ENCODE measurements at places on chromosomes 3 and 15.

- DNase-seq = no peak
Observed at GRCh38 chr15:100863796-100864267, 15.8 kb upstream of the ALDH1A3 start.

- no peak for DNase-seq
Observed at GRCh38 chr3:105752791-105753415, 115.9 kb downstream of the CBLB start.

GRCh38 chr3:1072041-1072440, 20.8 kb upstream of the CNTN6 start:
- no peak for DNase-seq

DNA sequence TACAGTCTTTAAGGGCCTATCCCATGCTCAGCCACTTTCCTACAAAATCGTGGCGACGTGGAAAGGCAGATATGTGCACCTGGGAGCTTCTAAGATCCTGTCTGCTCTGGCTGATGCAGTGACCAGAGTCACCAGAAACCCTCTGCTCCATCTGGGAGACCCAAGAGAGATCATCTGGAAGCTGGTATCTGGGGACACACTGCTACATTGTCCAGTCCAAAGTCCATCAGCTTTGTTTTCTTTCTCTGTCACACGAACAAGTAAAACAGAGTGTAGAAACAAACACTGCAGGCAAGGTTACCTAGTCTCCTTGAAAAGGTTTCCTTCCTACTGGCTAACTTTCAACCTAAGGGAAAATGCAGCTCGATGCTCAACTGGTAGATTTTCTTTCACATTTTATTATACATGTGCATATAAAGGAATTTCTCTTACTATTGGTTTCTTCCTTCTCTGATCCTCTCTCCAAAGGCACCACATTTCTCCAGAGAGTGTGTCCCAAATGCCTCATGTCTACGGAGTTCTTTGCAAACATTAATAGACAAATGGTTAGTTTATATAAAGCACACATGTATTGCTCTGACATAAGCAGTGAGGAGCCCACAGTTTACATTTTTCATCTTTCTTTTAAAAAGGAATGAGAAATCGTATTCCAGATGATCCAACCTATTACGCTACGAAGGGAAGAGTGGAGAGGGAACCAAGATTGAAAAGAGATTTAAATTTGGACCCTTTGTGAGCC, 8.3 kb upstream of the GREM1 start:
- no peak for DNase-seq

- DNase-seq = no peak
Observed at GRCh38 chr3:97970956-97971620, 1.1 kb downstream of the RIOX2 start.

GRCh38 chr3:157672061-157672460, 168.8 kb upstream of the VEPH1 start:
- no peak for DNase-seq

DNA sequence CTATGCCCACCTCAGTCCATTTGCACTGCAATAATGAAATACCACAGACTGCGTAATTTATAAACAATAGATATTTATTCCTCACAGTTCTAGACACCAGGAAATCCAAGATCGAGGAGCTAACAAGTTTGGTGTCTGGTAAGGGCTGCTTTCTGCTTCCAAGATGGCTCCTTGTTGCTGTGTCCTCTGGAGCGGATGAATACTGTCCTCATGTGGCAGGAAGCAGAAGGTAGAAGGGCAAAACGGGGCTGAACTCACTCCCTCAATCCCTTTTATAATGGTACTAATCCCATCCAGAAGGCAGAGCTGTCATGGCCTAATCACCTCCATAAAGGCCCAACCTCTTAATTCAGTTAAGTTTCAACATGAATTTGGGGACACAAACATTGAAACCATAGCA, 75.3 kb downstream of the P2RY1 start:
- no peak for DNase-seq

- DNase-seq = no peak
Observed at GRCh38 chr15:63608989-63609388, 11.8 kb downstream of the FBXL22 start.

DNA sequence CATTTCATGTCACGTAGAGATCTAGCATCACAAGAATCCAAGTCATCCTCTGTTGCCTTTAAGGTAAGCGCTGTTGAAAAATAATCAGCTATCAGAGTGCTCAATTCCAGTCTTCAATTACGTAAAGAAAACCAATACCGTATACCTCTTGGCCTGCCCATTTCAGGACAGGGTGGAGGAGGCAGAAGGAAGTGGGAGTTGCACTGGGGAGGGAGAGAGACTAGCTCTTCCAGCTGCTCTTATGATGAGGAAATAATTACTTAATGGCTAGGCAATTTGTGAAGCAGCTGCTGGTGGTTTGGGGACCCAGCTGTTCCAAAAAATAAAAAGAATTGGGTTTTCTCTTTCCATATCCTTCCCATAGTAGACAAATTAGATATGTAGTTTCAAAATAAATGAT, 365.8 kb upstream of the MCTP2 start:
- DNase-seq = no peak

- peak; percentile 40 for DNase-seq
Observed at GRCh38 chr15:69400850-69401249, 13.3 kb upstream of the KIF23 start.

DNA sequence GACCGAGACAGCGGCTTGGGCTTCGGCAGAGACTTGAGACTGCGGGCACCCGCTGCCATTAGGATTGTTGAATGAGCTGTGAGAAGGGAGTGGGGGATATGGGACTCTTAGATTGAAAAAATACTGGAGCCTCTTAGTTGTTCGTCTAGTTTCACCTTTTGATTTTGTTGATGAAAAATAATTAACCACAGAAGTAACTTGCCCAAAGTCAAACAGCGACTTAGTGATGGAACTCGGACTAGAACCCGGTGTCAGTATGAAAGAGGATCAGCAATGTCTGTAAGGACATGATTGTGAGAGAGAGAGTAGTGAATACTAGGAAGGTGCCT, 510 bp upstream of the GOLGB1 start:
- DNase-seq = no peak

- no peak for DNase-seq
Observed at GRCh38 chr3:180189310-180189648, 152.5 kb upstream of the PEX5L start.

DNA sequence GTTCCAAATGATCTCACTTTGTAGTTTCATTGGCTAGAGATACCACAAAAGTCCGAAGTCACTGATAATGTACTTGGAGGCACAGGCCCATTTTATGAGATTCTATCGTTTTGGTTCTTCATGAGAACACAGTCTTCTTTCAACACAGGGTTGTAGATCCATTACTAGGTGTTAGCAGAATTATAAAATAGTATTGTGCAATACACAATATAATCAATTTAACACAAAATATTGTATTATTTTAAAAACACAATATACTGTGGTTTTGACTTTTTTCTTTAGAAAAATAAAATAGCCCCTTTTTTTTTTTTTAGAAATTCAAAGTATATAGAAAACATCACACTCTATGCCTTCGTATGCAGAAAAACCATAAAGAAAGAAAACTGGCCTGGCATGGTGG, 138.6 kb upstream of the TSC22D2 start:
- no peak for DNase-seq

DNA sequence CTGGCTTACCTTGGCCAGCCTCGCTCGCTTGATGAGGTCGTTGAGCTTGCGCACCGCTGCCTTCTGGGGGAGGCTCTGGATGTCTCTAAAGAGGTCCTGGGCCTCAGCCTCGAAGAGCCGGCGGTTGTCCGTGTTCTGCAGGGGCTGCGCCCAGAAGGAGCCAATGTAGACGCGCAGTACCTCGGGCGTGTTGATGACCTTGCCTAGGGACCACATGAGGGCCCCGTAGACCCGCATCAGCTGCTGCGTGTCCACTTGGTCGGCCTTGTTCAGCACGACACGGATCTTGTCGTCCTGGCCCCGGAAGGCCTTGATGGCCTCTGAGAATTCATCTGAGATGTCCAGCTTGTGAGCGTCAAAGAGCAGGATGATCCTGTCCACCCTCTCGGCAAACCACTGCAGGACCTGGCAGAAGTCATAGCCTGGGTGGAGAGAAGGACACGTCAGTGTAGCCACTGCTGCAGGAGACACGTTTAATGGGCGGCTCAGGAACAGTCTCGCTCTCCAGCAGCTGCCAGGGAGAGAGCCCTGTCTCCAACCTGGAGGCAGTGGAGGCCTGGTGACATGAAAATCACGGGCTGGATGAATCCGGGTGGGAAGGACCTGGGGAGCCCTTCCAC, 25.5 kb upstream of the SPTBN5 start:
- DNase-seq = no peak

DNA sequence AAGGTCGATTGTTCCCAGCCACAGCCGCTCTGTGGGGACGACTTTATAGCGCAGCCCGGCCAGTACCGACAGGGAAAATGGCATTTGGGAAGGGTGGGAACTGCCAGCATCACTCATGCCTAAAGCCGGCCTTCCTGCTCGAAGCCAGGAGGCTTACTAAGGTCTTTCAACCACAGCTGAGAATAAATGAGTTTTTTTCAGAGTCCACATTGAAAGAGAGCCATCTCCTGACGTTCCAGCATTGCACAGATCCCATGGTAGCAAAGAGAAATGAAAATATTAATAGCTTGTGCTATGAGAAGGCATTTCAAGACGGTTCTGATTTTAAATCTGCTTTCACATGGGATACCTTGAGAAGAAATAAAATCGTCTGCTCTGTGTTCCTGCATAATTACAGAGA, 230.2 kb upstream of the IGF1R start:
- DNase-seq = no peak

- DNase-seq = no peak
Observed at GRCh38 chr15:100703032-100703578, 100.7 kb downstream of the ASB7 start.

- DNase-seq = no peak
Observed at GRCh38 chr15:88255087-88255483, 1.5 kb downstream of the NTRK3 start.

GRCh38 chr15:91308199-91308598, 208.1 kb downstream of the SV2B start:
- no peak for DNase-seq

DNA sequence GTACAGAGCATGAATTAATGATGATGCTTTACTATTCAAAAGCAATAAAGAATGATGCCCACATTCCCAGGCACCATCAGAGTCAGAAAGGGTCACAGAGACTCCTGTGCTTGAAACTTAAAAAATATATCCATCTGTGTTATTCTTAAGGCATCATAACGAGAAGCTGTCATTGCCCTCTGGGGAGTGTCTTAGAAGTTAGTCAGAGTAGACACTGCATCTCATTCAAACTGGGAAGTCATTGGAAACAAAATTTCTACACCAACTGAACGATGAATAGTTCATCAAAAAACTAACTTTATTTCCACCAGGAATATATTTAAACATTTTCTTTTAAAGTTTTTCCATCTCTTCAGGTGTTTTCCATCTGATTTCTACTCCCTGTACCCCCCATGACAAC, 122.9 kb downstream of the RFTN1 start:
- no peak for DNase-seq
